ENCODE measurements at places on chromosomes 16 and 17. TPM values are rescaled to one million over a fixed set of nuclear protein-coding genes. Genes with fewer than 3 reads are reported as not detected.

GRCh38 chr17:60471451-60471850, 49.2 kb downstream of the CHCT1 start:
- no peak for DNase-seq
- H3K36me3 ChIP-seq, result peaks cover 21% of the 10 kb centered on the region
- no peaks in the 10 kb centered on the region for H3K4me1 ChIP-seq
- H3K27me3 ChIP-seq, result no peaks in the 10 kb centered on the region
- H3K4me3 ChIP-seq, result no peak overlapping the region

GRCh38 chr16:65782611-65783600, 583.6 kb upstream of the CDH5 start:
- H3K27me3 ChIP-seq, result peaks cover 7% of the 10 kb centered on the region
- no peak overlapping the region for H3K4me3 ChIP-seq
- H3K27ac ChIP-seq, result no peak overlapping the region
- DNase-seq, result no peak
- H3K36me3 ChIP-seq, result peaks cover 7% of the 10 kb centered on the region

GRCh38 chr16:9499941-9500593, 408.6 kb downstream of the HAPSTR1 start:
- DNase-seq, result peak; percentile 54
- H3K4me1 ChIP-seq, result peaks cover 38% of the 10 kb centered on the region
- peaks cover 5% of the 10 kb centered on the region for H3K36me3 ChIP-seq
- H3K4me3 ChIP-seq, result no peak overlapping the region
- no peak overlapping the region for H3K27ac ChIP-seq

GRCh38 chr16:67936880-67937605, 393 bp upstream of the PSMB10 start:
- no peaks in the 10 kb centered on the region for H3K27me3 ChIP-seq
- peaks cover 27% of the 10 kb centered on the region for H3K4me1 ChIP-seq
- peaks cover 6% of the 10 kb centered on the region for H3K36me3 ChIP-seq
- H3K4me3 ChIP-seq, result peak overlapping the region; percentile 100
- peak overlapping the region; percentile 41 for H3K27ac ChIP-seq

GRCh38 chr17:527247-527646, 174.6 kb upstream of the RPH3AL start:
- no peak overlapping the region for H3K27ac ChIP-seq
- no peak for DNase-seq

- no peaks in the 10 kb centered on the region for H3K36me3 ChIP-seq
- H3K27me3 ChIP-seq, result no peaks in the 10 kb centered on the region
- no peak overlapping the region for H3K27ac ChIP-seq
- no peaks in the 10 kb centered on the region for H3K4me1 ChIP-seq
- H3K4me3 ChIP-seq, result no peak overlapping the region
These were observed 8.1 kb upstream of the NLRP1 start for GRCh38 chr17:5592382-5592781.

DNA sequence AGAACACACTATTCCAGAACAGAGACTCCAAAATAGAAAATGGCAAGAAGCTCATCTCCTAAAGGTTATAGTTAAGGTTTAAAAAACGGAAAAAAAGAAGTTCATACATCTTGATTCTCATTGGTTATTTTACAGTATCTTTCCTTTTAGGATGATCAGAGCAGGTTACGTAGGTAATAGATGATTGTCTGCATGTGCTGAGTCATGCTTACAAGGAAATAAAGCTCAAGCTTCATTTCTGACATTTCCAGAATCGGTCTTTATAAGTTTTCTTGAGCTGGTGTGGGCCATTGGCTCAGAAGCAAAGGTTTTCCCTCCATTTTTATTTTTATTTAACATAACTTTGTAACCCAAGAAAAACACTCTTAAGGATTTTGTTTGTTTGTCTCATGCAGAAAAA, 1030.3 kb upstream of the CDH8 start:
- H3K4me1 ChIP-seq, result peaks cover 50% of the 10 kb centered on the region
- H3K36me3 ChIP-seq, result no peaks in the 10 kb centered on the region
- peak overlapping the region; percentile 43 for H3K27ac ChIP-seq
- no peak for DNase-seq
- no peaks in the 10 kb centered on the region for H3K27me3 ChIP-seq

DNA sequence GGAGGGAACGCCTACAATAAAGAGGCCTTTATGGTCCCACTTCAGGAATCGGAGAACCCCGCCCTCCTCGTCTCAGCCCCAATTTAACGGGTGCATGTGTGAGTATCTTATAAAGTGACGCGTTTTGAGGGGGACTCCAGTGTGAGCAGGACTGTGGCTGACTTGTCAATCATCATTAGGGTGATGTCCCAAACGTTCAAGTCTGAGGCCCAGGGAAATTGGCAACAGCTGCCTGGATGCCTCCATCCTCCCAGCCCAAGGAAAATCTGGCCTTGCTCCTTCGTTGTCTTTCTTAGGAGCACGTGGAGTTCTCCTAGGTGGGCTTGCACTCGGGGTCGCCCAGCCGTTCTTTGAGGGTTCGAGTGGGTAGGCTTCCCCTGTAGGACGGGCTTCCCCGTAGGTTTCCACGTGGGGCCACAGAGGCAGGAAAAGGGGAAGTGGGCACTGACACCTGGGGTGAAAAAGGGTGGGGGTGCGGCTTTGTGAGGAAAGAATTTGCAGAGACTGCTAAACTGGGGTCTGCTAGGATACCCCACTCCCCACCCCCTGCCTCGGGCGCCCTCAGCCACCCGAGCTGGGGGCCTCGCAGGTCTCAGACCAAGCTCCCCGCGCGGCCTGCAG, 561 bp upstream of the HERPUD1 start:
- H3K4me3 ChIP-seq, result peak overlapping the region; percentile 94
- no peak for DNase-seq
- H3K4me1 ChIP-seq, result peaks cover 26% of the 10 kb centered on the region

DNA sequence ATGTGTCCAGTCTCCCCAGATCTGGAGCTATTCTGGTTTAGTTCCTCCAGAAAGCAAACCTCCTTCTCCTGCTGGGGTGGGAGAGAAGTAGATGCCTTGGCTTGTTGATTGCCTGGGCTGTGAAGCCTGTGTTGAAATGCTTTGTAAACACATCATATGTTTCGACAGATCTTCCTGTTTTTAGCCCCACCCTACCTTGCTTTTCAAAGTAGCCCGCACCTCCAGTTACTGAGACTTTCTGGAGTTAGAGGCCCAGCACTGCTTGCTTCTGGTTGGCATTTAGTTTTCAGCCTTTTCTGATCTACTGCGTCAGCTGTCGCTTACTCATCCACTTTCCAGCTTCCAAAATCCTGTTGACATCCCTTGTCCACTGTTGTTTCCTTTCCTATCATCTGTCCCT, 17.9 kb upstream of the NDEL1 start:
- no peaks in the 10 kb centered on the region for H3K36me3 ChIP-seq
- no peaks in the 10 kb centered on the region for H3K4me1 ChIP-seq
- no peak for DNase-seq

- no peak overlapping the region for H3K27ac ChIP-seq
- peaks cover 52% of the 10 kb centered on the region for H3K4me1 ChIP-seq
- peaks cover 2% of the 10 kb centered on the region for H3K36me3 ChIP-seq
- no peak for DNase-seq
- peaks cover 96% of the 10 kb centered on the region for H3K27me3 ChIP-seq
These were observed 1.2 kb upstream of the FOXF1 start for GRCh38 chr16:86508947-86509758.

DNA sequence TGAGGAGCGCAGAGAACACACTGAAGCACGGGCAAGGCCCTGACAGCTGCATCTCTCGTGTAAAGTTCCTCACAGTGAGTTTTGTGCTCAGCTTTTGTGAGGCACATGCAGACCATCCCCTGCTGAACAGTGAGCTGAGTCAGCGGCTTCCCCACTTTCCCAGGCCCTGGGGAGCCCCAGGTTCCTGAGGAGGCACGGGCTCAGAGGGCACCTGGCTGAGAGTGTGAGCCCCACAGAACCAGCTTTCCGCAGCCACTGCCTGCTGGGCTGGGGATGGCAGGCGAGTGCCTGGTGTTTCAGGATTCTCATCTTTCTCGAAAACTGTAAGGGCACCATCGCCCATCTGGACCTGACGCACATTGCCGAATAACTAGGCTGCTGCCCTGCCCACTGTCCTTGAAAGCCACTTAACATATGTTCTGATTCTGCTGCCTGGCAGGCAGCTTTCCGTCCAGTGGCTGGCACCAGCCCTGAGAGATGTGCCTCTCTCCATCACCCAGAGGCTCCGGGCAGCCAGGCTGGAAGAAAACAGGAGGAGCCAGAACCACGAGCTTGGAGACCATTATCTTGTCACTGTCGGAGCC, 266.7 kb upstream of the FOXF1 start:
- no peak overlapping the region for H3K4me3 ChIP-seq
- H3K4me1 ChIP-seq, result peaks cover 28% of the 10 kb centered on the region
- no peak overlapping the region for H3K27ac ChIP-seq
- peaks cover 3% of the 10 kb centered on the region for H3K27me3 ChIP-seq

- peaks cover 5% of the 10 kb centered on the region for H3K27me3 ChIP-seq
- H3K27ac ChIP-seq, result no peak overlapping the region
- H3K4me3 ChIP-seq, result no peak overlapping the region
- no peaks in the 10 kb centered on the region for H3K4me1 ChIP-seq
- H3K36me3 ChIP-seq, result no peaks in the 10 kb centered on the region
- DNase-seq, result no peak
These were observed 189.4 kb downstream of the CCT6B start for GRCh38 chr17:34771891-34772290.

DNA sequence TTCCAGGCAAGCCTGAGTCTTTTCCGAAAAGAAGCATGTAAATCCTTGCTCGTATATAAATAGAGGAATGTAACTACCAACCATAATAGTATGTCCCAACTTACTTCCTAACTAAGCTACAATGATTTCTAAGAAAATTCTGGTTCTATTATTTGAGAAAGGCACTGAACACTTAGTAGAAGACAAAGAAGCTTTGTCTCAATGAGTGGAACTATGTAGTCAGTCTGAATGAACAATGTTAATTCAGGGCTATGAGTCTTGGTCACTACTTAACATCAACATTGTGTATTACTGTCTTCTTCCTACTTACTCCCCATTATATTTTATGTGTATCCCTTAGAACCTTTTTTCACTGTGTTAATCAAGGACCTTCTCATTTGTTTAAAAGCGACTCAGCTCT, 206.0 kb downstream of the CYB561 start:
- no peaks in the 10 kb centered on the region for H3K27me3 ChIP-seq
- no peak overlapping the region for H3K4me3 ChIP-seq
- H3K36me3 ChIP-seq, result 0 out of 2 replicates have a peak, but pooled peaks cover 8% of the 10 kb centered on the region

GRCh38 chr16:73878611-73879010, 418.0 kb upstream of the PSMD7 start:
- no peak overlapping the region for H3K27ac ChIP-seq
- no peaks in the 10 kb centered on the region for H3K36me3 ChIP-seq
- DNase-seq, result no peak
- no peaks in the 10 kb centered on the region for H3K27me3 ChIP-seq
- no peak overlapping the region for H3K4me3 ChIP-seq

DNA sequence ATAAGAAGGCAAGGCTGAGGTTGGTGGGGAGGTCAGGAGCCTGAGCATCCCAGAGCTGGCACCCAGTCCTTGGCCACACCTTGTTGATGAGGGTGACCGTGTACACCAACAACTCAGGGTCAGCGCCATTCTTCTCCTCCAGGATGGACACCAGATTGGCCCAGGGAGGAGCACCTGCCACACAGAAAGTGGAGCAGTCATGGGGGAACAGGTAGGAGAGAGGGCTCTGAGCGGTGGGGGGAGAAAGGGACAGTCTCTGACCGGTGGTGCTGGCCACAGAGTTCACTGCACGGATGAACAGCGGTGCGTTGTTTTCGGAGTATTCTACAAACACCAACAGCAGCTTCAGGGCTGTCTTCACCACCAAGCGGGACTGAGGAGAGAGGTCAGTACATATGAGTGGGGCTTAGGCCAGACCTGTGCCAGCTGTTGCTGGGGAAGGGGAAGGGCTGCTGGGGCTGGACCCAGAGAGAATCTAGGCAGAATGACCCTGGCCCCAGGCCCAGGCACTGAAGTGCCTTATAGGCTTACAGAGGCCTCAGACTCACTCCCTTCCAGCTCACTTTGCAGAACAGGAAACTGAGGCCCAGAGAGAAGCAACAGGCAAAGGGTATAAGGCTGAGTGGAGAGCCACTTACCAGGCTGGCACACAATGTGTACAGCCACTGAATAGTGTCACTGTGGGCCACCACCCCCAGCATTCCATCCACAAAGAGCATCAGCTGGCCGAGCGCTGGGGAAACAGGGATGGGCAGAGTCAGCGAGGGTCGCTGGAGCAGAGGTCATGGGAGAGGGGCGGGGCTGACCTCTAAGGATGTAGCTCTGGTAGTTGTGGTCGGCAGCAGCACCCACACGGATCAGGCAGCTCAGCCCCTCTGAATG, 9.6 kb downstream of the FHOD1 start:
- no peak for DNase-seq
- H3K4me3 ChIP-seq, result no peak overlapping the region
- no peaks in the 10 kb centered on the region for H3K27me3 ChIP-seq
- H3K36me3 ChIP-seq, result peaks cover 29% of the 10 kb centered on the region
- H3K27ac ChIP-seq, result peak overlapping the region; percentile 78

- peaks cover 3% of the 10 kb centered on the region for H3K27me3 ChIP-seq
- no peaks in the 10 kb centered on the region for H3K36me3 ChIP-seq
- 0 out of 2 replicates have a peak, but pooled peaks cover 3% of the 10 kb centered on the region for H3K4me1 ChIP-seq
- DNase-seq, result no peak
- H3K27ac ChIP-seq, result no peak overlapping the region
These were observed 178.9 kb downstream of the COPRS start for GRCh38 chr17:31680126-31680525.

DNA sequence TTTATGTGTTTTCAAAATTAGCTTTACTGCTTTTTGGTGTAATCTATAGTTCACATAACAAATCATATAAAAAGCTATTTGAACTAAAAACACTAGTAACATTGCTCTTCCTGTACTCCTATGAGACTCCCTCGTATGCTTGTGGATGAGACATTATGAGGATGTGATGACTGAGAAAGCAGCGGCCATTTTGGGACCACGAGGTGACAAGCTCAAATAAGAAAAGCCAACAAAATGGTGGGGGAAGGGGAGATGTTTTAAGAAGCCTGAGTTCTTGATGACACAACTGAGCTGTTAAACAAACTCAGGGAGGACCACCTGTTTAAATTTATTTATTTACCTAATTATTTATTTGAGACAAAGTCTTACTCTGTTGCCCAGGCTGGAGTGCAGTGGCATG, 4.5 kb downstream of the CCL18 start:
- no peak overlapping the region for H3K4me3 ChIP-seq
- H3K27ac ChIP-seq, result no peak overlapping the region
- H3K4me1 ChIP-seq, result peaks cover 5% of the 10 kb centered on the region
- peaks cover 4% of the 10 kb centered on the region for H3K27me3 ChIP-seq
- no peak for DNase-seq

DNA sequence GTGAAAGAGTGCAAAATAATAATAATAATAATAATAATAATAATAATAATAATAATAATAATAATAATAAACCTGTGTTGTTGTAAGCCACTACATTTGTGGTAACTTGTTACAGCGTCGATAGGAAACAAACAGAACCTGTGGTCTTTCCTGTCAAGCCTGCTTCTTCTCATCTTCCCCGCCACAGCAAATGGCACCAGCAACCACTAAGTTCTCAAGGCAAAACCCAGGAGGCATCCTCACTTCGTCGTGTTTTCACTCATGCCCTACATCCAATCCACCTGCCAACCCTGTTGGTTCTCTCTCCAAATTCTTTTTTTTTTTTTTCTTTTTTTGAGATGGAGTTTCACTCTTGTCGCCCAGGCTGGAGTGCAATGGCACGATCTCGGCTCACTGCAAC, 34.2 kb downstream of the ITGAE start:
- H3K36me3 ChIP-seq, result peaks cover 4% of the 10 kb centered on the region
- H3K27ac ChIP-seq, result no peak overlapping the region
- H3K4me1 ChIP-seq, result peaks cover 8% of the 10 kb centered on the region

Gene LCAT
- 25.8 TPM for total RNA-seq

Gene TPSAB1
- not detected for total RNA-seq

Gene OSBPL7
- 8.2 TPM for total RNA-seq

Gene HEATR9
- not detected for total RNA-seq

Gene SOCS1
- 62.5 TPM for total RNA-seq

Gene MT1F
- total RNA-seq, result 60.2 TPM

Gene MRPL28
- total RNA-seq, result 119 TPM

Gene RNF151
- total RNA-seq, result not detected

Gene SLFN14
- total RNA-seq, result not detected

Gene PRR29
- total RNA-seq, result 0.85 TPM

Gene OTOA
- total RNA-seq, result 0.07 TPM
